NCI-H1436 treated with DMSO at 0.1 percent for 48 hours (cell line): ENCODE measurements at places on chromosomes 16 and 17.

DNA sequence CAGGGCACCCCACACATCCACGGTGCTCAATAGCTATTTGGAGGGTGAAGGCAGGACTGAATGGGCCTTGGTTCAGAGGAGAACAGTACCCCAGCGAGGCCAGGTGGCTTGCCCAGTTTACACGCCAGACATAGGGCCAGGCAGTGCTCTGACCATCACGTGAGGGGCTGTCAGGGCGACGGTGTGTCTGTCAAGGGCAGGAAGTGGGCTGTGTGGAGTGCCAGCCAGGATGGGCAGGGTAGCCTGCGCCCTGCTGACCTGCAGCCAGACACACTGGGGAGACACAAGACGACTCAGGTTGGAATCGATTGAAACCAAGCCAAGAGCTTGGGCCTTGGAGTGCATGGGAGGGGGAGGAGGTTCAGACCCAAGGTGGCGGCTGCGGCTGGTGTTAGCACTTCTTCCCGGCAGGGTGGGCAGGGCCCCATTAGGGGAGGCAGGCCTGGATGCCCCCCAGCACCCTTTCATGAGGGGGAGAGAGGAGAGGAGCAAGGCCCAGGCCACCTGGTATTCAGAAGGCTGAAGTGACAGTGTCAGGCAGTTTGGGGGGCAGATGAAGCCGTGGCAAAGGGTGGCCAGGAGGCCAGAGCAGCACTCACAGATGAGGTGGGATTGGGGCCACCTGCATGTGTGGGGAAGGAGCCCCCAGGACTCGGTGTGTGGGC, 68.2 kb downstream of the SREBF1 start:
- DNase-seq: no peak

DNA sequence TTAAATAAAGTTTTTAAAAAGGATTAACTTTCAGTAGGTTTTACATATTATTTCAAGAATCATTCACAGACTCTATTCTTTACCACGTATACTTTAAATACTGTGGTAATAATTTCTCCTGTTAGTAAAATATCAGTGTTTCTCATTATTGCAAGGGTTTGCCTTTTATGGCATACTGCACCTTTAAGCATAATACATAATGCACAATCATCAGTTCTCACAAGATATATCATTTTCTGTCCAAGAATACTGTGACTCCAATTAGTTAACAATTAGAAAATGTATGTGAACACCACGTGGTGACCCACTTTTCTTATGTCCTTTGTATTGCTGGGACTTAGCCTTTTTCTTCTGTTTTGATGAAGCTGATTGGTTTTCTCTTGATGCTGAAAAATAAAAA, 25.7 kb downstream of the NME2 start:
- no peak for DNase-seq

GRCh38 chr16:57012353-57012752, 23.0 kb downstream of the NLRC5 start:
- DNase-seq: no peak

GRCh38 chr16:30185683-30186421, 2.5 kb downstream of the CORO1A start:
- no peak for DNase-seq

DNA sequence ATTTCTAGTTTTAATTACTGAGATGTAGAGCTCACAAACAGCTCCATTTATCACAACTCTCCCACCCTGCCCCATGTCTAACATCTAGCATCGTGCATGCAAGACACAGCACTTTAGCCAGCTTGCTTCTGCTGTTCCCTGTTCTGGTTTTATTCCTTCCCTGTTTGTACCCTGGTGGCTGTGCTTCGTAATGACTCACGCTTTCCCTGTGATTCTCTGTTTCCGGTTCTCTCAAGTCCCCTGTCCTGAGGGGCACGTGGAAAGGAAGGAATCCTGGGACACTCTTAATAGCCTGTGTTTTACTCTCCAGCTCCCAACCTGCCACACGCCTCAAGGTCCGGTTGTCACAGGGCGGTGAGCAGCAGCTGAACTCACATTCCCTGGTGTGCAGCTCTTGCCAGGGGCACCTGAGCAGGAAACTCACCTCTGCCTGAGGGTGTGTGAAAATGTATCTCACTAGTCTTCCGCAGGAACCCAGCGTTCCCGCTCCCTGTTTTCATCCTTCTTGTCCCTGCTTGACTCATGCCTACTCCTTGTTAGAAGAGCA, 10.6 kb downstream of the SHISA6 start:
- no peak for DNase-seq

DNA sequence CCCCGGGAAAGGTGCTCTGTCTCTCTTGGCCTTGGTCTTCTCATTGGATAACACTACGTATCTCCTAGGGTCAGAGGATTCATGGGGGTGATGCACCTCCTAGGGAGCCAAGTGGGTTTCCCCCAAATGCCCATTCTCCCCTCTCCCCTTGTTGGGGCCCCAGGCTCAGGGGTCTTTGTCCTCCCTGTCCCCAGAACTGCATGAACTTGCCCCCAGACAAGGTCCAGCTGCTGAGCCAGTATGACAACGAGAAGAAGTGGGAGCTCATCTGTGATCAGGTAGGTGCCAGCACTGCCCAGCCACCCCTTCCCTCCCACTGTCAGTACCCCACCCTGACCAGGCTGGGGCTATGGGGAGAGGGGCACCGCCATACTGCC, 8.7 kb downstream of the FMNL1 start:
- DNase-seq: no peak

GRCh38 chr16:67349172-67349571, 22.6 kb downstream of the LRRC36 start:
- DNase-seq: no peak

DNA sequence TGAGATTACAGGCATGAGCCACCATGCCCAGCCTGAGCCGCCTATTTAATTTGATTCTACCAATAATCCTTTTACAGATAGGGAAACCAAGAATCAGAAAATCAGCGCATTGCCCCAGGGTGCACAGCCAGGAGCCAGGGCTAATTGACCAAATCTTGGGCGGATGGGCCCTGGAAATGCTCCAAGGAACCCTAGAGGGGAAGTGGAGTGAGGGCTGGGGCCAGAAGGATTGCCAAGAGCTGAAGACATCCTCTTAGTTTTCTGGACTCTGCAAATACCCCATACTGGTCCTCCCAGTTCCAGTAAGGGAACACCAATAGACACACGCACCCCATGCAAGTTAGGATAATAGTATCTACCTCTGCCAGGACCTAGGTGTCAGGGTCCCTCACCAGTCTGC, 3.8 kb downstream of the FHOD1 start:
- no peak for DNase-seq

GRCh38 chr16:73506568-73507056, 458.7 kb upstream of the ZFHX3 start:
- DNase-seq: no peak

GRCh38 chr17:74750327-74751069, 2.1 kb downstream of the NHERF1 start:
- DNase-seq: no peak

- DNase-seq: no peak
Measured at GRCh38 chr17:8188263-8188839, 1.6 kb downstream of the BORCS6 start.

- no peak for DNase-seq
Measured at GRCh38 chr16:78574571-78574970, 475.1 kb downstream of the WWOX start.

GRCh38 chr16:27431773-27432532, 30.0 kb downstream of the IL21R start:
- no peak for DNase-seq

GRCh38 chr17:29591146-29591736, 1.7 kb upstream of the ANKRD13B start:
- no peak for DNase-seq

DNA sequence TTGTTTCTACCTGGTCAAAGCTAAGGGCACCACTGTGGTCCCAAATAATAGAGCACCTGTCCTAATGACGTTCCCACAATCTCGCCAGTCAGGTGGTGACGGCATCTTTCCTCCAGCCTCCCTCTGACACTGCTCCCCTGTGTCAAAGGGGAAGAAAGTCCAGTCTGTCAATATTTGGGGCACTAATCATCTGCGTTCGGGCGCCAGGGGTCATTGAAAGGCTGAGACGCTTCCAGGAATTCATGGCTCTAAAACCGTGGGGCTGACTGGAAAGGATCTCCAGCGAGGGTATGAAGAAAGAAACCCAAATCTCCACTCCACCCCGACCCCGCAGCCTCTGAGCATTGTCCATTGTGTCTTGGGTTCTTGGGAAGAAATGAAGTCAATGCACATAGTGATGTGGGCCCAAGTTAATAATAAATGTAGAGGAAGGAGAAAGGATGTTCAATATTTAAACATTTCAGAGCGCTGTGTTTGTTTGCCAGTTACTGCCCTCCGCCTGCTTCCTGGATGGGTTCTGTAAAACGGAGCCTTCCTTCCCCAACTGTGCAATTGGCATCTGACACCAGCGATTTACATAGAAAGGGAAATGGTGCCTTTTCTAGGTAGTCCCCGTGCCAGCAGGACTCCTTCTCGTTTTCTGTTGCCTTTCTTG, 103.2 kb downstream of the SOCS1 start:
- no peak for DNase-seq

GRCh38 chr16:76816475-76816874, 374.5 kb upstream of the MON1B start:
- no peak for DNase-seq

- no peak for DNase-seq
Measured at GRCh38 chr16:15899538-15900100, 11.2 kb upstream of the CEP20 start.

DNA sequence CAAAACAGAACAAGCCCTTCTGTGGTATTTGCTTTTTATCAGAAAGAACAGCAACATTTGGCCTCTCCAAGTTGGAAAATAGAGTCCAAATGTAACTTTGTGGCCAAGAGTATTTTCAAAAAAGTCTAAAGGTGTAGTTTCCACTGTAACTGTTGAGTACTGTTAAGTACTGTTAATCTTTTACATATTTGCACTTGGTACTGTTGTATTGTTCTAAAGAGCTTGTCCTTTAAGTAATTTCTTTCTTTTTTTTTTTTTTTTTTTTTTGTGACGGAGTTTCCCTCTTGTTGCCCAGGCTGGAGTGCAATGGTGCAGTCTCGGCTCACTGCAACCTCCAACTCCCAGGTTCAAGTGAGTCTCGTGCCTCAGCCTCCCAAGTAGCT, 21.5 kb downstream of the LDAF1 start:
- DNase-seq: no peak

DNA sequence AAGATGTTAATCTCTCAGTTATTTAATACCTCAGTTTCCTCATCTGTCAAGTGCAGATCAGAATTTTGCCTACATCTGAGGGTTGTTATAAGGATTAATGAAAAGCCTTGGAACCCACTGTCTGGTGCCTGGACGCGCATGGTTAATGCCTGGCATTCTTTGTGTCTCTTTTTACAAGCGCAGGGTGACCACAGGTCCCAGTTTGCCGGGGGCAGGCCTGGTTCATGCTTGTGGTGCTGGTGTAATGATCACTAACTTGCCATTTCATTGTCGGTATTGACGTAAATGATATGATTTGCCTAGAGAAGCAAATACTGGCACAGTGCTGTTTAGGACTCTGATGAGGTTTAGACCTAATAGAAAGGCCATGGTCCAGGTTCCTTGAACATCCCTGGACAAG, 23.1 kb downstream of the MRC2 start:
- DNase-seq: no peak

GRCh38 chr16:2090777-2091546, 43.2 kb downstream of the TSC2 start:
- no peak for DNase-seq

DNA sequence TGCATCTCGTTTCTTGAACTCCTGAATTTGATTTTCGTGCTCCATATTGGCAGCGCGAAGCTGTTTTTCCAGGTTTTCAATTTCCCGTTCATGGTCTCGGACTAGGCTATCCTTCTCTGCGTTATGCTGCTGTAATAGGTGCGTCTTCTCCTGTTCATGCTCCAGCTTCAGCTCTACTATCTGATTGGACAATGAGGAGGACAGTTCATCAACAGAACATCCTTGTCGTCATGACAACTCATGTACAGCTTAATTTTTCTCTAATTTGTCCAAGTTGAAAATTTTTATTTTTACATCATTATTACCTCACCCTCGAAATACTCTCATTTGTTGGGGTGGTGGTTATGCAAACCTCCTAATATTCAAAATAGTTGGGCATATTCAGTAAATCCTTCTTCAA, 289.8 kb downstream of the CEP112 start:
- DNase-seq: no peak

DNA sequence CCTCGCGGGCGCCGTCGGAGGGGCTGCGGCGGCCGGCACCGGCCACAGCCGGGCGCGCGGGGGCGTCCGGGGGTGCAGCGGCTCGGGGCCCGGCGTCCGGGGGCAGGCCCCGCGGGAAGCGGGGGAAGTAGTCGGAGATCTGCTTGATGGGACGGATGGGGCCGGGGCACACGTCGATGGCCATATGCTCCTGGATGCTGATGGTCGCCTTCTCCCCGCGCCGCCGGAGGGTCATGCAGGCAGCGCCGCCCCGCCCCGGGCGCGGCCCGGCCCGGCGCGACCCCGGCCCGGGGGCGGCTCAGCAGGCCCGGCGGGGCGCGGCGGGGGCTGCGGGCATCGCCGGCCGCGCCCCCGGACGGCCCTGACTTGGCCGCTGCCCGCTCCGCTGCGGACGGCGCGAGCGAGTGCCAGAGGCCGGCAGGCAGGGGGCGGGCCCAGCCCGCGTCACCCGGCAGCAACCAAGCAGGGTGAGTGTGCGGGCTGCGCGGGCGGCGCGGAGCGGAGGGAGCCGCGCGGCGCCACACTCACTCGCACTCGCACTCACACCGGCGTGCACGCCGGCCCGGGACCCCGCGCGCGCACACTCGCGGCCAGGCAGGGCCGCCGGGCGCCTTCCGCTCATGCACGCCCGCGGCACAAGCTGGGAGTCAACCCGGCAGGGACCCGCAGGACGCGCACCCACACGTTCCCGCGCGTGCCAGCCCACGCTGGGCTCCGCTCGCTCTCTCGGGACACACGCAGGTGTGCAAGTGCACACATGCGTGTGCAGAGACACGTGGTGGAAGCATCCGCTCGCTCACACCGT, at the start of gene DOC2B:
TSS of gene DOC2B (minus strand) at position 406 of the 805 bp plus-strand sequence. CDS start at position 235, 171 bp downstream.
- no peak for DNase-seq

DNA sequence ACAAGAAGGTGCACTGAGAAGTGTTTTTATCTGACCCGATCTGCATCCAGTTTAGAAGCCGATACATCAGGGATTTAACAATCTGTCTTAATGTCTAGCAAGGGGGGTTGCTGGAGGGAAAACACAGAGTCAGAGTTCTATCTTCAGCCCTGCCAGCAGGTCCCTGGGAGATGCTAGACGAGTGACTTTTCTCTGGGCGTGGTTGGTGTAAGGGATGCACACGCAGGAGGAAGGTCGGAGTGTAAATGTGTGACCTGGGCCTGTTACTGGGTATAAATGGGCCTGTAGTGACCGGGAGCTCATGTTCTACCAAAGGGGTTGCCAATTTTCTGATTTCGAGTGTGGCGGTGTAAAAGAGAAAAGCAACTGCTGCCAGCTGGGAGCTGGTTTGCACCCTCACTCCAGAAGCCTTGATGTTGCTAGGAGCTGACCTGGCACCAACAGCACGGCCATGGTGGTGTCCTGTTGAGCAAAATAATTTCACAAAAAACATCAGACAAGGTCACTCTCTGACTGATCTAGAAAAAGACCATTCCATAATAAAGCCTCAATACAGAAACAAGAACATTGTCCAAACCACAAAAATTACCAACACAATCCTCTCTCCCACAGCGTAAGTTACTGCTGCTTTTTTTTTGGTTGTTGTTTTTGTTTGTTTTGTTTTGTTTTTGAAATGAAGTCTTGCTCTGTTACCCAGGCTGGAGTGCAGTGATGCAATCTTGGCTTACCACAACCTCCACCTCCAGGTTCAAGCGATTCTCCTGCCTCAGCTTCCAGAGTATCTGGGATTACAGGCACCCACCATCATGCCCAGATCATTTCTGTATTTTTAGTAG, 1.3 kb upstream of the KCTD13 start:
- no peak for DNase-seq

- DNase-seq: no peak
Measured at GRCh38 chr17:7336240-7337175, at the start of gene ACAP1. TSS of gene ACAP1 (plus strand) at chr17:7336529. CDS start at chr17:7336735, 206 bp downstream.

- DNase-seq: no peak
Measured at GRCh38 chr17:70520956-70521355, 351.6 kb downstream of the KCNJ2 start.
